ENCODE measurements at places on chromosomes 4 and X. TPM values are rescaled to one million over a fixed set of nuclear protein-coding genes. Genes with fewer than 3 reads are reported as not detected.

The SULT1B1 gene
- total RNA-seq, result 0.98 TPM

The RIPPLY1 gene
- total RNA-seq, result 0.25 TPM

The PTCHD1 gene
- total RNA-seq, result 11.1 TPM

The RBMX2 gene
- total RNA-seq, result 17.9 TPM

The TEX11 gene
- total RNA-seq, result under 0.01 TPM

The TLL1 gene
- 0.98 TPM for total RNA-seq
